ENCODE measurements at places on chromosomes 4 and X.

- DNase-seq, result no peak
Measured at GRCh38 chr4:13558881-13559280, 14.6 kb upstream of the NKX3-2 start.

- DNase-seq, result no peak
Measured at GRCh38 chrX:134545510-134545909, 85.5 kb downstream of the HPRT1 start.

- DNase-seq, result no peak
Measured at GRCh38 chr4:158722291-158722916, 792 bp downstream of the PPID start.

GRCh38 chr4:7906171-7906701, 33.4 kb downstream of the AFAP1 start:
- no peak for DNase-seq

DNA sequence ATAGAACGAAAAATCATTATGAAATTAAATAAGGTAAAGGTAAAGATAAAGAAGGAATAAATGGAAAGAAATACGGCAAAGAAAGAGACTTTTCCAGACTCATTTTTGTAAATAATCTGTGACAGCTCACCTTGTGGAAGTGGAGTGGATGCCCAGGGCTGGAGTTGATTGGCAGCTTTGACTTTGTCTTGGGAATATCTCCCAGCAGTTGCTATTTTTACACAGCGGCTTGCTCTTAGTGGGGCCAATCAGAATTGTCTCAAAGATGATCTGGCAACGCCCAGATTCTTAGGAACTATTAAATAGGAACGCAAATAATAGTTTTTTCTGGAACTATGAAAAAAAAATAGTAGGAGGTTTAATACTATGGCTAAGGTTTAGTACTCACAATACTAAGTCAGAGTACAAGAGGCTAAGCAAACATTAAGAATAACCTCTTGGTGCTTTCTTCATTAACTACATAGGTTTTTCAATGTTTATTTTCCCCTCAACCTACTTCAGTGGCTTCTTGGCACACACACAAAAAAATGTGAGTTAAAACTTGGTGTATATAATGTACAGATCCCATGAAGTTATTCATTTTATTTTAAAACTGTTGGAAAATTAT, 132.7 kb downstream of the TRAM1L1 start:
- DNase-seq, result no peak

DNA sequence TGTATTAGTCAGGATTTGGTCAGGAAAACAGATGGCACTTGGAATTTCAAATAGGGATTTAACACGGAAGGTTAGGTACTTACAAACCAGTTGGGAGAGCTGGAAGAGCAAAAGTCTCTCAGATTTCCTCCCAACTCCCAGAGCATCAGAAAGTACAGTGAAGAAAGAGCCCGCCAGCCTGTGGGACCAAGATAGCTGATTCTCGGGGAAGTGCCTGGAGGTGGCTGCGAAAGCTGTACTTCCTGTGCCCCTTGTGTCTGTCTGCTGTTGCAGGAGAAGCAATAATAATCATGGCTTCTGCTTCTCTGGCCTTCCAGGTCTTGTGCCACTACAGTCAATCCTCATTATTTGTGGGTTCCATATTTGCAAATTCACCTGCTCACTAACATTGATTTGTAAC, 221.0 kb upstream of the BCOR start:
- no peak for DNase-seq

GRCh38 chr4:26531491-26532116, 41.3 kb upstream of the CCKAR start:
- DNase-seq, result no peak

DNA sequence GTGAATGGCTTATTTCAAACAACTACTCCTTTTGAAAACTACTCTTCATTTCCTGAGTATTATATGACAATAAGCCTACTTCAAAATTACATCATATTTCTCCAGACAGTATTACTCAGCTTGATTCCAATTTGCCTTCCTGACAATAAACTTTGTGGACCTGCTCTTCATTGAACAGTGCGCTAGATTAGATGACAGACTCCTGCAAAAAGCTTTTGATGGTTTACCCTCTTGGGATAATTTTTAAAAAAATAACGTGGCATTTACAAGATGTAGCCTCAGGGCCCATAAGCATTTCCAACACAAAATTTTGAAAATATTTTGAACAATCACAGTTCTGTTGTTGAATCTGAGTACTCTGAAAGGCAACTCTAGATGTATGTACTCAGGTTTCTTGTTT, 25.9 kb downstream of the MGAT4D start:
- DNase-seq, result no peak
